ENCODE measurements at places on chromosomes 7 and 10.

DNA sequence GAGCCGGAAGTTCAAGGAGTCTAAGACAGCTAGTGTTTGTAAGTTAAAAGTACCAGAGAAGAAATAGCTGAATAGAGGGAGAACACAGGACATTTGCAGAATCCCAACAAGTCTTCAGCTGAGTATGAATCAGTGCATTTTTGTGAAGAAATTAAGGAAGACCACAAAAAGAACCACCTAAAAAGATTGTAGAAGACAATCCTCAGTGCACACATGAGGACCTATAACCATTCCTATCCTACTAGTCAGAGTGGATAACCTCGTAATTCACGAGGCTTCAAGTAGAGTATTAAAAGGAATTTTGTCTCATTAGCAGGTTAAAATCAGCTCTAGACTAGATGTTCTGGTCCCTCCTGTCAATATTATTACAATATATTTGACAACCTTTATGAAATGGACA lies 295.4 kb upstream of the KAT6B start:
- DNase-seq, result no peak

DNA sequence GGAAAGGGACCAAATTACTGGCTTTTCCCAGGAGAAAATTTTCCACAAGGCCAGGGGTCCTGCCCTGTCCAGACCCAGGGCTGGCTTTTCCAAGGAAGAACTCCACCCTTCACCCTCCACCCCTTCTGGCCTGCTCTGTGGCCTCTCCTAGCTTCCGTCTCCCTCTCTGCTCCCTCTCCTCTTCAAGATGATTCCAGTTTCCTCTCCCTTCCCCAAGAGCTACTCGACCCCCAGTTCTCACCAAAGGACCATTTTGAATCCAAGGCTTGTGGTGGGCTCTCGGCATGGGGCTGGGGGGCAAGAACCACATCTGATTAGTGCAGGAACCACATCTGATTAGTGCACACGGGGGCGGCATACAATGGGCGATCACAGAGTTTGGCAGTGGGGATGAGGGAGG lies 7.7 kb downstream of the CHAT start:
- no peak for DNase-seq

DNA sequence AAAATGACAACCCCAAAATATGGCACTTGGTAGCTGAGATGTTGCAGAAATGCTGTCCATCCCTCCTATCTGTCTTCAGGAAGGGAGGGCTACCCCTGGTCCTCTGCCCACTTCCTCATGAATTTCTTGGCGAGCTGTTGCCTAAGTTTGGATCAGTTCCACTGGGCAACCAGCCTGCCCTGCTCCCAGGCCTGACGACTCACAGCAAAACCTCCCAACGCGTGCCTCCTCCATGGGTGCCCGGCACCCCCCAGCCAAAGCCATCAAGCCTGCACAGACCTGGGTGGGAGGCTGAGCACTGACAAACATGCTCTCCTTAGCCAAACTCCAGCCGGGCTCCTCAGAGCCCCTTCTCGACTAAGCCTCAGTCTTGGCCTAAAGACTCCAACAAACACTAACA lies 8.9 kb downstream of the VSTM4 start:
- DNase-seq, result no peak

DNA sequence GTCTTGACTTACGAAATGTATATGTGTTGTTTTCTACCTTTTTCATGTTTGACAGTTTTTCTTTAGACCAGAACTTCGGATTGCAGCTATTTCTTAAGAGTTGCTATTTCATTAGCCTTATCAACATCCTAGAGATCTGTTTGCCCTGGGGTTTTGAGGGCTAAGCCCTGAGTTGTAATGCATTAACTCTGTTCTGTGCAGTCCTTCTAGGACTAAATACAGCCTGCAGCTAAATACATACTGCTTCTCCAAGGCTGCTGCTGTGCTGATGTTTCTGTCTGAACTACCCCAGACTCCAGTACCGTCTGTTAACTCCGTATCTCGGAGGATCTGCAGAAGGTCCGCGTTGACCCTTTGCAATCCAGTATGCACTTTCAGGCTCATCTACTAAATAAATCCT lies 26.5 kb downstream of the KIAA1217 start:
- no peak for DNase-seq

- no peak for DNase-seq
Measured at GRCh38 chr7:117118579-117119180, 165.4 kb downstream of the ST7 start.

GRCh38 chr10:244227-244626 lies 109.0 kb downstream of the ZMYND11 start:
- DNase-seq, result no peak

DNA sequence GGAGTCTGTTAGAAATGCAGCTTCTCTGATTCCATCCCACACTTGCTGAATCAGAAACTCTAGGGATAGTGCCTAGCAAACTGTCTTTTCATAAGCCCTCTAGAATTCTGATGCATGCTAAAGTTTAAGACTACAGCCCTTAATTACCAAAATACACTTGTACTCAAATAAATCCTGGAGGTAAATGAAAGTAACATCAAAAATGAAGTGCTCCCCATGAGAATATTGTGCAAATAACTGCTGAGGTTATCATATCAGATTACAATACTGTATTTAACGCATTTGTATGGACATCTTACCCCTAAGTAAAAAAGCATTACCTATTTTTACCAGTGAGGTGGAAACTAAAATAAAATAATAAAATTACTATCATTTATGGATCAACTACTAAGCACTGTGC lies 104.7 kb downstream of the CHCHD3 start:
- DNase-seq, result no peak

Data from stimulated activated CD4-positive, alpha-beta T cell treated with anti-CD3 and anti-CD28 coated beads, Interleukin-2, amount 100 ng/mL, for 4 hours (primary cell).